ENCODE measurements at places on chromosomes 16 and 17.

- no peak overlapping the region for H3K27ac ChIP-seq
- H3K4me3 ChIP-seq = no peak overlapping the region
- no peaks in the 10 kb centered on the region for H3K4me1 ChIP-seq
- no peaks in the 10 kb centered on the region for H3K36me3 ChIP-seq
These were observed 32.6 kb upstream of the HOXB13 start for GRCh38 chr17:48761114-48761513.

DNA sequence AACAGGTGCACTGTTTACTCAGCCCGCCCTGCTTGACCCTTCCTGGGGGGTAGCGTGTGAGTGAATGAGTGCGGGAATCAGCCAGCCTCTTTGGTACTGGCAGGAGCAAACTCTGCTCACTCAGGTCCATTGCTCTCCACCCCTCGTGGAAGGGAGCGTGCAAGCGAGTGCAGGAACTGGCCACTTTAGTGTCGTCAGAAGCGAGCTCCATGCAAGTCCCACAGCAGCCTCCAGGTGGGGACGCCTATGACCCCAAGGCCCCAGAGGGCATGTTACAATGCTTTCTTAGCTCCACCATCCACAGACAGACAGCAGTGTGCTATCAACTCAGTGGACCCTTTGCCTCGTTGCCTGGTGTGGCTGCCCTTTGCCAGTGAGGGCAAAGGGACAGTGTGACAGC, 1025.1 kb upstream of the CDH8 start:
- H3K4me3 ChIP-seq = no peak overlapping the region
- no peaks in the 10 kb centered on the region for H3K36me3 ChIP-seq
- H3K27me3 ChIP-seq = no peaks in the 10 kb centered on the region
- DNase-seq = no peak

DNA sequence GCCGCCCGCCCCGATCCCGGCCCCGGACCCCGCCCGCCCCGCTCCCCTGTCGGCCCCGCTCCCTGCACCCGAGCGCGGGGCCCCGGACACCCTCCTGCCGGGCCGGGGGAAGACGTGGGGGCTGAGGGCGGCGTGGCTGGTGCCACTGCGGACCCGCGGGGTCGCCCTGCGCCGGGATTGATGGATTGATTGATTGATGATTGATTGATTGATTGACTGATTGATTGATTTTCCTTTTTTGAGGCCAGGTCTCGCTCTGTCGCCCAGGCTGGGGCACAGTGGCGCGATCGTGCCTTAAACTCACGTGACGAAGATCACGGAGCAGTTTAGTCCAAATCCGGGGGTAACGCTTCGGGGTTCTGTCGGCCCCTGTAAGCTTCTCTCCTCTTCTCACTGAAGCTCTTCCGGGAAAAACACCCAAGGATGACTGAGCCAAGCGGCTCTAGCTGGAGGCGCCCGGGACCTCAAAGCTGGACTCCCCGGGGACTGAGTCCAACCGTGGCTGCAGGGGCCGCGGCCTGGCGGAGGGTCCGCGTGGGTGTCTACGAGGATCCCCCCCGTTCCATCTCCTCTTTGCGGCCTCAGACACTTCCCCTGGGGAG, 40.2 kb upstream of the BHLHA9 start:
- DNase-seq = no peak
- H3K36me3 ChIP-seq = no peaks in the 10 kb centered on the region
- peaks cover 22% of the 10 kb centered on the region for H3K4me1 ChIP-seq

DNA sequence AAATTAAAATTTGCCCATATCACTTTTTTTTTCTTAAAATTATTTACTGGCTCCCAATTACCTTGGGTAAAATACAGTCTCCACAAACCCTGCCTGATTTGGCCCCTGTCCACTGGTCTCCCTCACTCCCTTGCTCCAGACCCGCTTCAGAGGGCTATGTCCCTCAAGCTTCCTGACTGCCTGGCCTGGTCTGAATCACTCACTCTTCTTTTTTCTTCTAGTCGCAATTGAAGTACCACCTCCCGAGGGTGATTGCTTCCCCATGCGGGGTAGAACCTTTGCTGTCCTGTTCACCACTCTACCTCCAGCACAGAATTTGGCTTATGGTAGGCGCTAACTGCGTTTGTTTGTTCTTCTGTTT, 598 bp upstream of the PGAP3 start:
- H3K27me3 ChIP-seq = no peaks in the 10 kb centered on the region
- H3K4me3 ChIP-seq = no peak overlapping the region
- peaks cover 4% of the 10 kb centered on the region for H3K4me1 ChIP-seq
- peaks cover 13% of the 10 kb centered on the region for H3K36me3 ChIP-seq

DNA sequence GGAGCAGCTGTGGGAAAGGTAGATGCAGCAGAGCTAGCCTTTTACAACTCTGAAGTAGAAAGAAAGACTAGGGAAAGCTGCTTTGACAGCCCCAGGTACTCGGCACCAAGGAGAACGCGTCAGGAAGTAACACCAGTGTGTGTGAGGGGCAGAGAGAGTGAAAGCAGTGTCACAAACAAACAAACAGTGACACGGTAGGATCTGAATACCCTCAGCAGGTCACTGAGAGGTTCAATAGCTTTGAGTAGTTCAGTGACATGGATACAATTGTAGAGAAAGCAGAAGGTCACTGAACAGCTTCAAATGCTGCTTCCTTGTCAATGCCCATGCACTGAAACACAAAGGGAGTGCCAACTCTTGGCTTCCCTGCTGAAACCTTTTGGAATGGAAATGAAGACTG, 150.3 kb upstream of the C17orf78 start:
- no peak overlapping the region for H3K27ac ChIP-seq
- H3K4me3 ChIP-seq = no peak overlapping the region
- H3K36me3 ChIP-seq = peaks cover 8% of the 10 kb centered on the region
- no peaks in the 10 kb centered on the region for H3K27me3 ChIP-seq
- no peaks in the 10 kb centered on the region for H3K4me1 ChIP-seq
- DNase-seq = no peak

DNA sequence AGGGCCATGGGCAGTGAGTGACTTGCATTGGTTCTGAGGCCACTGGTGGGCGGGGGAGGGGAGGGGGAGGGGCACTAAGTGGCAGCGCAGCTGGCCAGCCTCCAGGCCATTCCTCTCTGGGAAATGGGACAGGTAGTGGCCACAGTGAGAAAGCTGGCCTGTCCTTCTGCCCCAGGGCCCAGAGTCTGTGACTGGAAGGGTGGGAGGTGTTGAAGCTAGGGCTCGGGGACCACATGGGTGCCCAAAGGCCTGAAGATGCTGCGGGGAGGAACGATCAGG, 375 bp upstream of the ALOX12B start:
- no peak overlapping the region for H3K27ac ChIP-seq
- peaks cover 84% of the 10 kb centered on the region for H3K27me3 ChIP-seq
- H3K36me3 ChIP-seq = no peaks in the 10 kb centered on the region
- peaks cover 2% of the 10 kb centered on the region for H3K4me1 ChIP-seq
- H3K4me3 ChIP-seq = no peak overlapping the region
- no peak for DNase-seq

DNA sequence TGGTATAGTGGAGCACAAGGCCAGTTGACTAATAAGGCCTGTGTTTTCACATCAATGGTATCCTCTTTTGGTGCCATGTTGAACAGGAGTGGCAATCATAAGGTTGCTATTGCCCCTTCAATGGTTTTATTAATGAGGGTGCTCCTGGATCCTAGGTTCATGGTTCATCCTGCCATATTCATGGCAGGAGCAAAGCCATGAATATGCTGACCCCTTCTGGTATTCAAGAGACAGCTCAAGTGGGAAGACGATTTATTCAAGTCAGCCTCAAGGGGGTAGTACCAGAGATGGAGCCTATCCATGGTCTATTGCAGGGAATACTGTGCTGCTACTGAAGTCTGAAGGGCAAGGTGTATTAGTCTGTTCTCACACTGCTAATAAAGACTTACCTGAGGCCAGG, 2.6 kb downstream of the ABCA9 start:
- no peak overlapping the region for H3K27ac ChIP-seq
- no peaks in the 10 kb centered on the region for H3K27me3 ChIP-seq
- no peaks in the 10 kb centered on the region for H3K36me3 ChIP-seq

DNA sequence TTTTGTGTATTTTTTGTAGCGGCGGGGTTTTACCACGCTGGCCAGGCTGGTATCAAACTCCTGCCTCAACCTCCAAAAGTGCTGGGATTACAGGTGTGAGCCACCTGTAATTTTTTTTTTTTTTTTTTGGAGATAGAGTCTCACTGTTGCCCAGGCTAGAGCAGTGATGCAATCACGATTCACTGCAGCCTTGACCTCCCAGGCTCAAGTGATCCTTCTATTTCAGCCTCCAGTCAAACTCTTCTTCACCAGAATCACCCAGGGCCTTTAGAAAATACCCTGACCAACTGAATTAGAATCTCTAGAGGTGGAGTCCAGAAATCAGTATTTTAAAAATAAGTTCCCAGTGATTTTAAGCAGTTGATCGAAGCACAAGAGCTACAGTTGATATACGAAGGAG, 12.5 kb downstream of the HSPB9 start:
- H3K27ac ChIP-seq = peak overlapping the region; percentile 52
- H3K4me3 ChIP-seq = peak overlapping the region; percentile 2
- no peak for DNase-seq
- peaks cover 42% of the 10 kb centered on the region for H3K4me1 ChIP-seq
- peaks cover 35% of the 10 kb centered on the region for H3K36me3 ChIP-seq

DNA sequence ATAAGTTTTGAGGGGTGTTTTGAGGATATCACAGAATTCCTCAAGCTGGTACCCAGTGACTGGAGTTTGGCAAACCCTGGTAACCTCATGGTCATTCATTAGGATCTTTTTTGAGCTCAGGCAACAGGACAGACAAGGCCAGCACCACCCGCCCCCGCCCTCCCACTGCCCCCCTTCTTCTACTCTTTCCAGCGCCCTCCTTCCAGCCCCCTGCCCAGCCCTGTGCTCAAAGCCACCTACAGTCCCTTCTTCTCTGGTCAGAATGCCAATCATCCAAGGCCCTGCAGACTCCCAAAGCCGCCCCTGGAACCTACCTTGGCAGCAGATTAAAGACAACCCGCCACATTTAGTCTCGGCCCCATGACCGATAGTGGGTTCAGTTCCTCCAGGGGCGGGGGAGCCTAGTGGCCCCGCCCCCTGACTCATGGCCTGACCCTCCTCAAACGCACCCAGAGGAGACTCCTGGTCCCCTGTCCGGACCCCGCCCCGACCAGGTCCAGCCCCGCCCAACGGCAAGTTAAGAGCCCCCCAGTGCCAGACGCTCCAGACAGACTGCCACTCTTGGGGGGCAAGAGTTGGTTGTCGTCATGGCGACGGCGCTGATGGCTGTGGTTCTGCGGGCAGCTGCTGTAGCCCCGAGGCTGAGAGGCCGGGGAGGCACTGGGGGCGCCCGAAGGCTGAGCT, at the start of gene NAGS:
Gene NAGS (plus strand): TSS at position 546 of the 684 bp plus-strand sequence. CDS start 42 bp downstream, at position 588.
- H3K4me3 ChIP-seq = peak within 1 kb of the TSS; percentile 39
- H3K27ac ChIP-seq = no peak within 1 kb of the TSS
- H3K27me3 ChIP-seq = peaks cover 16% of the 10 kb centered on the region
- H3K36me3 ChIP-seq = peaks cover 2% of the 10 kb centered on the region
- H3K4me1 ChIP-seq = peaks cover 40% of the 10 kb centered on the region
- no peak for DNase-seq

Measured in mesenchymal stem cell (in vitro differentiated cells and primary cell).